ENCODE measurements at places on chromosomes 6 and 20.

DNA sequence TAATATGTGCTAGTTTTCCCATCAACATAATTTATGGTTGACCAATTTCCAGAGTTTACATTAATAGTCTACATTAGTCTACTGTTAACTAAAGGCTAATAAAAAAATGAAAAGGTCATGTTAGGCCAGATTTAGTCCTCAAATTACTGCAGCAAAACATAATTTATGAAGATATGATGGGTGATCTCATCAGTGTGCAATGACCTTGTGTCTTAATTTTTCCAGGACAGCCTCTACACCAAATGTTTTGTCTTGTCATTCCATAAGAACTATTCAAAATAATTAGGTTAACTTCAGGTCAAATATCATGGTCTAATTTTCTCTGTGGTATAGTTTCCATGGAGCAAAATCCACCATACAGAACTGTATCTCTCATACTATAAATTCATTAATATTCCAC lies 234.2 kb downstream of the COL12A1 start:
- no peak for DNase-seq

- no peak for DNase-seq
Measured at GRCh38 chr6:84549917-84550316, 214.5 kb downstream of the TBX18 start.

GRCh38 chr20:9555781-9556180 lies 41.4 kb downstream of the LAMP5 start:
- no peak for DNase-seq

GRCh38 chr6:25995507-25995906 lies 32.9 kb downstream of the TRIM38 start:
- no peak for DNase-seq

GRCh38 chr6:27260836-27261375 lies 13.4 kb downstream of the PRSS16 start:
- DNase-seq, result no peak

DNA sequence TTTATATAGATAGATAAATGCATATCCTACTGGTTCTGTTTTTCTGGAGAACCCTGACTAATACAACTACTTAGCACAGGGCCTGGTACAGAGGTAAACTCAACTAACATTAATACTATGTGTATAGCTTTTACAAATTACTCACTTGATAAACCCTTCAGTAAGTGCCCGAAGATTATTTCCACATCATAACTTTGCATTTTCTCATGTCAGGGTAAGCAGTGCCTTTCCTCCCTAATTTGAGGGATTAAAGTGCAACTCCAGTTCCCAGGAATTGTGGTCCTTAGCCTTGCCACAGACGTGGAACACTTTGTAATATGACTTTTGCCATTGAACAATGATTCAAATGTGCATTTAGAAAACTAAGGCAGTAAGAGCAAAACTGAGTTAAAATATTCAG lies 147.5 kb upstream of the SMLR1 start:
- DNase-seq, result no peak

GRCh38 chr20:51978070-51978501 lies 175.8 kb upstream of the SALL4 start:
- no peak for DNase-seq

DNA sequence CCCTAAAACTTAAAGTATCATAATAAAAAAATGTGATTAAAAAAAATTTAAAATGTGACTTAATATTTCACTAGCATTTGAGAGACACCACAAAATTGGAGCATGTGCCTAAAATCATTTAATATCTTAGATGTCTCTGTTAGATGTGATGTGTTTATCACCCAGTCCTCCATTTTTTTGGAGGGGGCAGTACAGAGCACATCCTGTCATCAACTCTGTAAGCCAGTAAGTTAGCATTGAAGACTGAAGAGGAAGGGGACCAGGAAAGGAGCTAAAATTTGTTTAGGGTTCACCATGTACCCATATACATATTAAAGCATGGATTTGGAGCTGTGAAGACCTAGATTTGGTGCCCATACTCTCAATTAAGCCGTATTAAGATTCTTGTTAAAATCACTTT lies 30.7 kb upstream of the ADIG start:
- no peak for DNase-seq

GRCh38 chr6:6004390-6004995 lies 2.2 kb downstream of the NRN1 start:
- no peak for DNase-seq

GRCh38 chr6:118485601-118486550 lies 62.2 kb upstream of the PLN start:
- DNase-seq, result no peak

Data from activated naive CD4-positive, alpha-beta T cell (primary cell).